ENCODE measurements at places on chromosomes 2 and 18.

DNA sequence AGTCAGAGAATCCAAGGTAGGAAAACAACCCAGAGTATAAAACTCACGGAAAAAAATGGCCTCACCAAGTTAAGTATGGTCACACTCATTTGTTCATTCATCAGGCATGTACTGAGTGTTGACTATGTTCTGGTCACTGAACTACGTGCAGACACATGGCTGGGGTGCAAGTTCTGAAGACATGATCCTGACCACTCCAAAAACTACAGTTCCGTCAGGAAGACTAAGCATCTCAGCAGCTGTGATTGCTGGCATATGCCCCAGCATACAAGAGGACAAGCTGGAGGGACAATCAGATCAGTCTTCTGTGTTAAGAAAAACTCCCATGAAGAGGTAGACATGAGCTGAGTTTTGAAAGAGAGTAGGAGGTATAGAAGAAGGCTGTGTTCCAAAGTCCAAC lies 72.8 kb downstream of the TCF4 start:
- no peak for DNase-seq

GRCh38 chr18:8763611-8764010 lies 58.3 kb downstream of the MTCL1 start:
- DNase-seq: no peak

DNA sequence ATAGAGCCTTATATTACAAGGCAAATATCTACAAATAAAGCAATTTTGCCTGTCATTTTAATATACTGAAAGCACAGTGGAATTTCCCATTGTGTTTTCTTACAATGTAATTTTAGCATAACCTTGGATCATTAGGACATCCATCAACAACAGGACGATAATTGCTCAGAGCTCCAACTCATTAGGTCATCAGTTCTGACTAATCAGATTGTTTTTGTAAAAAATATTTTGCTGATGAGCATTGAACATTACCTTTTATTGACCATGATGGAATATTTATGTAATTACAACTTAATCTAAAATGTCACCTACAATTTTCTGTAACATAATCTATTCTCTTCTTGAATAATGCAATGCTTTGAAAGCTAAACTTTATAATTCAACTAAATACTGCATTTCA lies 215.3 kb upstream of the DSEL start:
- no peak for DNase-seq

- DNase-seq: no peak
Measured at GRCh38 chr18:55444536-55444935, 143.5 kb downstream of the TCF4 start.

DNA sequence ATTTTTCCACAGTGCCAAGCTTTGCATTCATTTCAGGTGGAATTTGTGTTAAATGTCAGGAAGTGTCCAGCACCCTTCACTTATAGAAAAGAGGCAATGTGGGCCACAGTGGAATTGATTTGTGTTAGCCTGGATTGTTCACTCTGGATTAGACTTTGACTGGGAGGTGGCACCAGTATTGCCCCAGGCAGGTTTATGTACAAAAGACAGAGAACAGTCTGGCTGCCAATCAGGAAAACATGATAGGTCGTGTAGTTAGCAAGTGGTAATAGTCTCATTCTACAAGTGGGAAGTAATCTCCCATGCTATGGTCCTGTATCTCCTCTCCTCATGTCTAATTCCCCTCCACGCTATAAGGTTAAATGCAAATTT lies 45.6 kb downstream of the RAB27B start:
- DNase-seq: no peak

GRCh38 chr2:74559912-74560311 lies 5.4 kb downstream of the DOK1 start:
- no peak for DNase-seq

GRCh38 chr2:150526006-150526405 lies 38.5 kb upstream of the RND3 start:
- DNase-seq: no peak

DNA sequence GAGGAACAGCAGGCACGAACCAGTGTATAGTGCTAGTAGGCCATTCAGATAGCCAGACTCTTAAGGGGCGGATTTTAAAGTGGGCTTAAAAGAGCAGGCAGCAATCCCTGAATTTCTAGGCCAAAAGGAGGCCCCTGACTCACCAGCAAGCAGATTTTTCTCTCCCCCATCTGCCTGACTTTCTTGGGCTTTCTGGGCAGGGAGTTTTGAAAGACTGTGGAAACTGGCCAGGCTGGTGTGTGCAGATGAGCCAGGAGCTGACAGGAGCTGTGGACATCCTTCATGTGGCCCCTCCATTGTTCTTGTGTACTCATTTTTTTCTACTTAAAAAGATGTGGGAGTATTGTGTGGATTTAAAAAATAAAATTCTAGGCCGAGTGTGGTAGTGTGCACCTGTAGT lies 59.0 kb downstream of the GLI2 start:
- DNase-seq: no peak

DNA sequence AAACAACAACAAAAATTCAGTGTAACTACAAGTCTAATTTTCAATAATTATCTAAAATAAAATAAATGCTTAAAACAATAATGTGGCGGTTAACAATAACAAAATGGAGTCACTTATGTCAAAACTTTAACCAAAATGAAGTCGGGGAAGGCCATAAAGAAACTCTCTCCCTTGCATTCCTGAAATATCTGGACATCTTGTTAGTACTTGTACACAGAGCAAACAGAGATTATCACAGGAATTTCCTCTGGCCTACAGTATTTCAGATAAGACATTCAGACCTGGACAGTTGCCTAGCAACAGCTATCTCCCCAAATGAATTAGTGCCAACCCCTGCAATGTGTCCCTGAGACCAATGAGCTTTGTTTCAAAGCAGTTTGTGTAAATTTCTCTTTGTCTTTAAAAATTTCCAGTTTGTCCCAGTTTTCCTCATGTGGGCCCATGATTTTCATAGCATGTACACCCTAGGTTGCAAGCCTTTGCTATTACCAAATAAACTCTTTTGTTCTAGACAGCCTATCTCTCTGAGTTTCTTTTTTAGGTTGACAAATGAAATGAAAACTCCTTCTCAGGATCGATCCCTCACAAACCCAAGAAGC lies 68.6 kb downstream of the EXOC6B start:
- DNase-seq: no peak

DNA sequence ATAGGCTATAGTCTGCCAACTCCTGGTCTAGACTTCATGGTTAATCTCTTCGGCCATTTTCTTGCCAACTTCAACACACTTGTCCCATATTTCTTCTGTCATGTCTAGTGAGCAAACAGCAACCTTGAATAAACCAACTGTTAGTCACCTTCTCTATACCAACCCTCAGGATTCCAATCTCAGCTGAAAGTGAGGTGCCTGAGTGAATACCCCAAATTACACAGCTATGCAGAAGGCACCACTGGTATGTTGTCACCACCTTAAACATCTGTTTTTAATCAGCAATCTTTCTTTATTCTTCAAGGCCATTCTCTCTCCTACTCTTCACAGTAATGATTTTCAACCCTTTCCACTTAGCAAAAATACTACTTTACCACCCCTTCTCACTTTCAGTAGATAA lies 39.3 kb downstream of the THOC1 start:
- DNase-seq: no peak

DNA sequence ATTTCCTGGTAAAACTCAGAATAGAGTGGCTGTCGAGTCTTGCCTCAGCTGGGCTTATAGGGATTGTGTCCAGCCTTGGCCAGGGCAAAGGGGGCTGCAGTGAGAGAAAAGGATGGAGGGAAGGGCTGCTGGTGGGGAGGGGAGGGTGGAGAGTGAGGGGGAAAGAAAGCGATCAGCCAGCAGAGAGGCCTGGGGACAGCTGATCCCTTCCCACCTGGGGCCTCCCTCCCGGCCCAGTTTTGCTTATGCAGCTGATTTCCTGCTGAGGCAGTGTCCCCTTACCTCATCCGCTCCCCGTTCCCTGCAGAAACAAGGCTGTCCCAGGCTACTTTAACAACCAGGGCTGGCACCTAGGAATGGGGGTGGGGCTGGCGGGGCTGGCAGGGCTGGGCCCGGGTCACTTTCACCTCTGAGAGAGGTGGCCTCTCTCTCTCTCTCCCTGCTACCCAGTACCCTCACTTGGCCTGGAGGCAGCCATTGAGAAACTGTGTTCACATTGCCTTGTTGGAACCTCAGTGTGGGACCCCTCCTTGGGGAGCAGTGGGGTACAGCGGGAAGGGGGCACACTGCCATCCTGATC lies 12.2 kb upstream of the GMPPA start:
- no peak for DNase-seq

DNA sequence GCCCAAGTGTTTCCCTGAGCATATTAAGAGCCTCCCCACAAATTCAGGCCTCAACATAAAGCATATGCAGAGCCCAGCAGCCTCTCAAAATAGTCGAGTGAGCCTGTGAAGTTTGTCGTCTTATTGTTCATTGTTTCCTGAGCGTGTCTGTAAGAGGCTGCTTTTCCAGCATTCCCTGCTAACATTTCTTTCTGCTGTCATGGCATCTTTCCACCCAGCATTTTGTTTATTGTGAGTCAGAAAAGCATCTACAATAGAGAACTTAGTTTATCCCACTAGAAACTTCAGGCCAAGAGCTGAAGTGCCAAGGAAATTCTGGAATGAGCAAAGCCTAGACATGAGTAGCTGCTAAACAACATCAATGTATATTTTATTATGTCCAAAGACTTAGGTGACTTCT lies 46.3 kb upstream of the STAM2 start:
- no peak for DNase-seq

GRCh38 chr2:68425503-68425902 lies 41.6 kb downstream of the FBXO48 start:
- no peak for DNase-seq

DNA sequence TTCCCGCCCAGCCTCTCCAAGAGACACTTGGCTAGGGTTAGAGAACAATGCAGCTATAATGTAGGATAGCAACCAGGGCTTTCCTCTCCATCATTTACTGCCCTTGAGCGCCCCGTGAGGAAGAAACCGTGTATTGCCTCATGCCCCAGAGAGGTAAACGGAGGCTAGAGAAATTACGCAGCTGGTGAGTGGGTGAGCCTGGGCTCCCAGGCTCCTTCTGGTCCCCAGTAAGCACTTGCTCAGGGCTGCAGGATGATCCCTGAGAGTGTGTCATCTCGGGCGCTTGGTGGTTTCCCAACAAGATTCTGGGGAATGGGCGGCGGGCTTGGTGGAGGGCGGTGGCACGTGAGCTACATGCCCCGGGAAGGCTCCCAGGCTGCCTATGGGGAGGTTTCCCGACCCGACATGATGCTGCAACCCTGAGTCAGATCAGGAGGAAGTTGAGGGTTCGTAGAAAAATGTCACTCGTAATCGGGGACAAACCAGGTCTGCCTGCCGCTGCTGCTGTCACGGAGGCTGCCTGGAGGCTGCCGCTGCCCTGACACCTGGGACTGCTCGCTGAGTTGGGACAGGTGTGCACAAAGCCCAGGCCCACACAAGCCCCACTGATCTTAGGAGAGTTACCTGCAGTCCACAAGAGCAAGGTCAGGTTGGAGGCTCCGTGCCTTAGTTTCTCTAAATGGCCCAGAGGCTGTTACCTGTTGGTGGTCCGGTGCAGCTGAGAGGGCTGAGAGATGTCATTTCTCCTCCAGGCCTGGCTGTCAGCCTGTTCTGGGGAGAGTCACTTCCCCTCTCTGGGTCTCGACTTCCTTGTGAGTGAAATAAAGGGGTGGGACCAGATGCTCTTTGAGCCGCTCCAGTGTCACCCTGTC lies at the start of gene GPR55:
Gene GPR55 (minus strand): TSS at position 773 of the 872 bp plus-strand sequence. CDS start 14,280 bp downstream, outside the sequence.
- DNase-seq: peak; percentile 35

DNA sequence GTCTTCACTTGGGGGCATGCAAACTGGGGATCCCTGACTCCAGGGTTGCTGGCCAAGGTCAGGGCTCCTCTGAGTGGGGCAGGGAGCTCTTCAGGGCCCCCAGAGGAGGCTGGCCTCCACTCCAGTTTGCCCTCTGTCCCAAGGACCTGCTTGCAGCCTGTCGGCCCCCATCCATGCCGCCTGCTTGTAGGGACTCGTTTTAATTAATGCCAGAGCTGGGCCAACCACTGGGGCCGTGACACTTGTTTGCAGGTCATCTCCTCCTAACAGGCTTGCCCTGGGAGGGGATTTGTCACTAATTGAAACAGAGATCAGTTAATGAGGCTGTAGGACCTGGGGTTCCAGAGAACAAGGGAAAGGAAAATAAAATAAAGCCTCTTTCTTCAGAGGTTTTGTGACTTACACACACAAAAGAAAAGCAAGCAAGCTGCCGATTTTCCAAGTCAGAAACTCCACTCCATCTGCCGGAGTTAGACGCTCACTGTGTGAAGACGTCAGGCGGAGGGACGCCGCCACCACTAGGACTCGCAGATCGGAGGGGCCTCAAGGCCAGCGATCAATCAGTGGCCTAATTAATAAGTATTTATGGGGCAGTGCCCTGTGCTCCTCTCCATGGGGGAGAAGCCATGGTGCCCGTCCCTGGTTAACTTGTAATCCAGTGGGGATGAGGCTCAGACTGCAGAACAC lies 75.9 kb downstream of the SFXN5 start:
- no peak for DNase-seq

- no peak for DNase-seq
Measured at GRCh38 chr2:229943171-229943570, 20.9 kb downstream of the FBXO36 start.

DNA sequence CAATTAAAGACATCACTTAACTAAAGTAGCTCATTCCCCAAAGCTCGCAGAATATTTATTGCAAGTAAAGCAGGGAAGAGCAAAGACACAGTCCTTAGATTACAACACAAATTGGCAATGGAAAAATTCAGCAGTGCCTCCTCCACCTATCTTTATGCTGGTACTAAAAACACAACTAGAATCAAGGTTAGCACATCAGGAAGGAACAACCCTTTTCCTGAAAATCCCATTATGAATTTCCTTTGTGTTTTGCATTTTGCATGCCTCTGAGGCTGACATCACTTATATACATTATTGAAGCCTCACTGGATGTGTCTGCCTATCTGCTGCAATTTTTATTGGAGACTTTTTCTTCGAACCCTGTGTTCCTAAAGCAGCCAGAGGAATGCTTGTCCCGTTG lies 193.8 kb upstream of the STK17B start:
- DNase-seq: no peak

DNA sequence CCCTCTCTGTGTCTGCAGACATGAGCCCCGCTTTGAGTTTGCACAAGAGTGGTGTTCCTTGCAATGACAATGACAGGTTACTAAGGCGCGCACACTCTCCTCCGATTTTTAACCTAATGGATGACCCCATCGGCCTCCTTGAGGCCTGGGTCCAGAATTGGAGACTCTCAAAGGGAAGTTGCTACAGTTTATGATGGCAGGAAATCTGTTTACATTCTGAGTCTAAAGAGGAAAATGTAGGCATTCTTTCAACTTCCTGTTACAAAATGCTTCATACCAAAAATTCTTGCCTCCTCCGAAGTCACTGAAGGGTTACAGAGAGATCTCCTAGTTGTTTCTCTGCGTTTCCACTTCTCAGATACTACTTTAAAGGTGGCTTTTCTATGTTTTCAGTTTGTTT lies 225.3 kb upstream of the AGAP1 start:
- no peak for DNase-seq

DNA sequence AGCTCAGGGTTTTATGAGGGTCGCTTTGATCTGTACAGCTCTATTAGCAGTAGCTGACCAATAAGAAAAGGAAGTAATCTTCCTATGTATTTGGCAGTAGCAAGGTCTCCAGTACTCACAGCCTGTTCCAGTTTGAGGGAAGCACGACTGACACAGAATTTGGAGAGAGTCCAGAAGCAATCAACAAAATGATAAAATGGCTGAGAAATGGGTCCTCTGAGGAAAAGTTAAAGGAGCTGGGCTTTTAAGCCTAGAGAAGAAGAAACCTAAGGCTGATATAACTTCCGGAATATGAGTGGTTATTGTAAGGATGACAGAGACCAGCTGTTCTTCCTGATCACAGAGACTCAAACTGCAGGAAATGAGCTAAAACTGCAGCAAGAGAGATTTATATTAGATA lies 382.8 kb downstream of the GPD2 start:
- DNase-seq: no peak

- no peak for DNase-seq
Measured at GRCh38 chr2:181471783-181472182, 14.6 kb downstream of the ITGA4 start.

Measured in stimulated activated CD8-positive, alpha-beta memory T cell treated with anti-CD3 and anti-CD28 coated beads, Interleukin-7, amount 100 ng/mL, for 1 hour (primary cell).